ENCODE measurements at places on chromosomes 13 and 19.

- DNase-seq = no peak
These were observed 75.5 kb upstream of the EDNRB start for GRCh38 chr13:77994166-77994565.

- no peak for DNase-seq
These were observed 41.2 kb downstream of the ABCC4 start for GRCh38 chr13:95260031-95260525.

- DNase-seq = no peak
These were observed 667 bp upstream of the ZNF790 start for GRCh38 chr19:36838784-36839324.

DNA sequence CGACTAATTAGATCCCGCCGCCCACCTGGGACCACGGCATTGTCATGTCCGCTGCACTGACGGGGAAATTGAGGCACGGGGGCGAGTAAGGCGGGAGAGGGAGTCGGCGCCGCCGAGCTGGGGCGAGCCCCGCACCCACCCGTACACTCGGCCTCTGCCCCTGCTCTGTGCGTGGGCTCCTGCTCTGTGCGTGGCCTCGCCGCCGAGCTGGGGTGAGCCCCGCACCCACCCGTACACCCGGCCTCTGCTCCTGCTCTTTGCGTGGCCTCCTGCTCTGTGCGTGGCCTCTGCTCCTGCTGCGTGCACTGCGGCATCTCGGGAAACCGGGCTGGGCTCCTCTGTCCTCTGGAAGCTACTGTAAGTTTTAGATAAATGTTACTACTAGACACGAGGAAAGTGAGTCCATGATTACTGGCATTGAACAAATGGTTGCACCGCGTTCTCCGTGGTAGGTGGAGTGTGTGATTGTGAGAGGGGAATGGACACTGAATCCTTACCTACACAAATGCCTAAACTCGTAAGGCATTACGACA lies 826 bp upstream of the C1QTNF9 start:
- no peak for DNase-seq

DNA sequence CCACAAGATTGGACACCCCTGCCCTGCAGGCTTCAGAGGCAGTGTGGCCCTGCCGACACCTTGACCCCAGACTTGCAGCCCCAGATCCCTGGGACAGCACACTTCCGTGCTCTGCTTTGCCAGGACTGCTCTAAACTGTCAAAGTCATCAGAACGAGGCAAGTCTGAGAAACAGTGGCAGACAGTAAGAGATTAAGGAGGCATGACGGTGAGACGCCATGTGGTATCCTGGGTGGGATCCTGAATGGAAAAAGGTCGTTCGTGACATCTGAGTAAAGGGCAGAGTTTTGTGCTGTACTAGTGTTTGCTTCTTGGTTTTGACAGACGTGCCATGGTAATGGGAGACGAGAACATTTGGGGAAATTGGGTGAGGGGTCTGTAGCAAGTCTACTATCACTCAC lies 13.8 kb downstream of the ZNF579 start:
- no peak for DNase-seq

DNA sequence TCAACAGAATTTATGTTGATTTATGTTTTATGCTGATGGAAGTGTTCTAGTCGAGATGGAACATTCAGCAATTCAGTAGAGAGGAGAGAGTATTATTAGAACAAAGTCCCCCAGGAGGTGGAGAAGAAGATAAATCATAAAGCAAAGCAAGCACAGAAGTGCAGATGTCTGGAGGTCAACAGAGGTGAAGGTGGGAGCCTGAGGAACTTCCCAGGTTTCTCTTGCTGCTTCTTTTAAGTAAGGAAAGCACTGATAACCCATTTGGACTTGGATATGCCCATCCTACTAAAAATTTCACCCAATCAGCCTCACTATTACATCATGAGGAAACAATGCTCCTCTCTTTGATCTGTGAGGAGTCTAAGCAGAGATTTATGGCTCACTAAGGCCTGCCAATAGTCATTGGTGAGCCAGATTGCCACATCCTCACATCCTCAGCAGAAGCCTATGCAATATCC lies 98.8 kb downstream of the EPSTI1 start:
- no peak for DNase-seq

- no peak for DNase-seq
These were observed 74.3 kb upstream of the FAM216B start for GRCh38 chr13:42707048-42707447.

DNA sequence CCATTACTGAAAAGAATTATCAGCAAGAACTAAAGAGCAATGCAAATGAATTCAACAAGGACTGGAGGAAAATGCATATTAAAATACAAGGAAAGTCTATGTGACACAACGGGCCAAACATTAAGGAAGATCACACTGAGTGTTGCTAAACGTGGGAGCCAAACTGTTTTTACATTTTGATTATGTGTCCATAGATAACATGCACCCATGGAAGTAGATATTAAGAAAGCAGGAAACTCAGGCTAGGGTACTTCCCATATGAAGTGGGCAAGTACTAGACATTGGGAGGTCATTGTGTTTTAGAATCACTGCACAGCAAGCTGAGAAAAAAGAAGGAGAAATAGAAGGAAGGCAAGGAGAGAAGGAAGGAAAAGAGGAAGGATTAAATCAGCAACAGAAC lies 161.8 kb downstream of the KCTD12 start:
- no peak for DNase-seq

- no peak for DNase-seq
These were observed at the start of gene ZNF98 for GRCh38 chr19:22422211-22422610. Gene ZNF98 (minus strand): TSS chr19:22422346. CDS start chr19:22422224, 122 bp downstream.

DNA sequence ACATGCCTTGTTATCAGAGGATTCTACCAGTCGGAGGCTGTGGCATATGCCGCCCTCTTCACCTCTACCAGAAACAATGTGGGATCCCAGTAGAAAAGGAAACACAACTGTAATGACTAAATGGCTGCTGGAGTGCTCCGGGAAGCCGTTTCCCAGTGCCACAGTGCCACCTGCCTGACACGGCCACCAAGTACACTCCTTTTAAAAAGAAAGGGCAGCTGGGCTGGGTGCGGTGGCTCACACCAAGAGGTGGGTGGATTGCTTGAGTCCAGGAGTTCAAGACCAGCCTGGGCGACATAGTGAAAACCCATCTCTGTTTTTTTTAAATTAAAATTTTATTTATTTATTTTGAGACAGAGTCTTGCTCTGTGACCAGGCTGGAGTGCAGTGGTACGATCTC lies 67.3 kb downstream of the TRPM4 start:
- DNase-seq = no peak

All from CD4-positive, alpha-beta T cell treated with Interleukin-15 for 4 hours (primary cell).